ENCODE measurements at places on chromosomes 2 and 18.

GRCh38 chr2:60853531-60853930 is 27.8 kb upstream of the REL start:
- no peak for DNase-seq

GRCh38 chr2:179332903-179333302 is 68.3 kb upstream of the SESTD1 start:
- no peak for DNase-seq

GRCh38 chr2:131004446-131005209 is 88.6 kb downstream of the FAM168B start:
- no peak for DNase-seq

DNA sequence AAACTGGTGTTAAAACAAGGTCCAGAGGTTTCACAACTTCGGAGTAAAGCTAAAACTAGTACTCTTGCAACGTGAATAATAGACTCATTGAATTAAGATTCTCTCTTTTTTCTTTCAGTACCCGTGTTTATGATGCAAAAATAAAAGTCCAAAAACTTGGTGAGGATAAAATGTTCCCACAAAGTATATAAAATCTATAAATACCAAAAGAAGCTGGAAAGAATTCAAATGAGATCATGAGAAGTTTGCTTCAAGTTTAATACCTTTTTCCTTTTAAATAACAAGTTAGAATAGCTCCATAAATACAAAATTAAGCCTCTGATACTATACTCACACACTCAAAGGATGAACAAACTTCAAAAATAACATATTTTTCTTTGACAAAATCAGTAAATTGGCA is 34.0 kb downstream of the METTL4 start:
- no peak for DNase-seq

GRCh38 chr2:65023742-65024141 is 32.5 kb upstream of the CEP68 start:
- no peak for DNase-seq

DNA sequence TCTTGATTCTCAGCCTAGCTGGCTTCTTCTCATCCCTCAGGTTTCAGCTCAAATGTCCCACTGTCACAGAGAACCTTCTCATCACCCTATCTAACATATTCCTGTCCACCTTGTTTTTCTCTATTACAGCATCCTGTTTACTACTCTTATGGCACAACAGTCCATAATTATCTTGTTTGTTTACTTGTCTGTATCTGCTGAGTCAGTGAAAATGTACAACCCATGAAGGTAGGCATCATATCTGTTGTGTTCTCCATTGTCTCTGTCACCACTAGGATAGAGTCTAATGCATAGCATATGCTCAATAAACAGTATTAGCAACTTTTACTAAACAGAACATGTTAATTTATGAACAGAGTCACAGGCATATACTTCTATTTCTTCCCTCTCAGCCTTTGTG is 261.7 kb downstream of the ETAA1 start:
- no peak for DNase-seq

DNA sequence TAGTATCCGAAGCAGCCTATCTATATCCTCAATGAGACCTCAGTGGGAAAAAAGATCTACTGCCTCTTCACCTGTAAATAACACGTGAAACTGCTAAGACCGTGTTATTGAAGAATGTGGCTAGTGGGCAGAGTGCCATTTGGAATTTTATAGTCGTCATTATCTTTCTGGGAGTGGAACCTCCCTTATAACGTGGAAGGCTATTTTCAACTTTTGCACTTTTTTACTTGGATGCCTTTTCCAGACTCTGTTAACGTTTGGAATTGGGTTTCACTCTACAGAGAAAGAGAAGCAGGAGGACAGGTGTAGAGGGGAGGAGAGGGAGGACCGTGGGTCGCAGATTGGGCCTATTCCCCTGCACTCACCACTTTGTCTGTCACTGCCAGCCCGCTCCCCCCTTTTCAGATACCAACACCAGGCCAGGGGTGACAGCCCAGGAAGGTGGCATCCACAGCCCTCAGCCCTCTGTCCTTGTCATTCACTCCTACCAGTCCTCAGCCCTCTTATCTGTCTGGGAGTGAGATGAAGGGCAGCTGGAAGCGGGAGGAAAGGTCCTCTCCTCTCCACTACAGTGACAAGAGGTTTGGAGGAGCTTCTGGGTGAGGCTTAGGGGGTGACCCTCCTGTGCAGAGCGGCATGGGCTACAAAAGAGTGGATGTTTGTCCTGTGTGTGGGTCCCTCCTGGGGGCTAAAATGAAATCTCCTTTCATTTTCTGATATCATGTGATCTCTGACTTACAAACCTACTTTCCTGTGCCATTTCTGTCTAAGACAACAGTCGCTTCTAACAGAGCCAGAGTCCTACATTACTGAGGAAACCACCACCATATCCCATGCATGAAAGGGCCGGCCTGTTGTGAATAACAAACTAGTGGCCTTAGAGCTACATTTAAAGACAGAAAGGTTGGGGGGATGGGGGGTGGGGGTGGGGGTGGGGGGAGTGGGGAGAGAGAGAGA is 23.9 kb upstream of the CEP68 start:
- DNase-seq, result no peak

DNA sequence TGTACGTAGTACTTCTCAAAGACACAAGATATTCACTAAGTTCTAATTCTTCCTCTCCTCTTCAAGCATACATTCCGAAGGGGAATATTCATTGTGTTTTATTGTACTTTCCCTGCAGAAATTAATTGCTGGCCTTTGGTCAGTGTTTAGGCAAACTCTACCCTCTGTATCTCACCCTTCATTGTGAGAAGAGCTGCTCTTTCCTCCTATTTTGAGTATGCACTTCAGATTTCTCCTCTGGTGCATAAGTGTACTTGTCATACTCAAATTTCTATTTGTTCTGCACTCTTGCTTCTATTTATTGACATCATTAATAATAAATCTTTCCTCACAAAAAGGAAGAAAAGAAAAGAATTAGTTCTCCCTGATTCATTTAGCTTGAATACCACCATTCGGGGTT is 485.4 kb upstream of the SLC8A1 start:
- no peak for DNase-seq

DNA sequence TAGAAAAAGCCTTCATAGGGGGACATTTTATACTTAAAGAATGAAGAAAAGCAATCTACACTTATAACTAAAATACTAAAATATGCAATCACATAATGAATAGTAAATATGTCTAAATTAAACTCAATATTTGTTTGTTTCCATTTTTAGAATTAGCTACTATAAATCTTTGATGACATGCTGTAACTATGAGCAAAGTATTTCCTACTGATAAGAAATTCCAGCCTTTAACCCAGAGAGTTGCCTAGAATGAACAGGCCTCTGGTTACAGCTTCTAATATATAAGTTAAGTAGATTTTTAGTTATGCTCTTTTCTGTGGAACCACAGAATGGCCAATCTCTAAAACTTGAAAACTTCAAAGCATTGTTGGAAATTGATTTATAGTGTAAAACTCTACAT is 1465.6 kb upstream of the ZEB2 start:
- no peak for DNase-seq

DNA sequence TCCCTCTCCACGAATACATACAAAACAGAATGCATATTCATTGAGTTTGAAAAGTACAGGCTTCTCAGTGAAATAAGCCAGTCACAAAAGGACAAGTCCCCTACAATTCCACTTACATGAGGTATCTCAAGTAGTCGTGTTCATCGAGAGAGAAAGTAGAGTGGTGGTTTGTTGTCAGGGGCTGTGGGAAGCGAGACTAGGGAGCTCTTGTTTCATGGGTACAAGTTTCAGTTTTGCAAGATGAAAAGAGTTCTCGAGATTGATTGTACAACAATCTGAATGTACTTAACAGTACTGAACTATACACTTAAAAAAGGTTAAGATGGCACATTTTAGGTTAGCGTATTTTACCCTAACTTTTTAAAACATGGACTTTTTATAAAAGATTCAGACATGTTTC is 71.5 kb upstream of the TTC39C start:
- DNase-seq, result peak; percentile 33

DNA sequence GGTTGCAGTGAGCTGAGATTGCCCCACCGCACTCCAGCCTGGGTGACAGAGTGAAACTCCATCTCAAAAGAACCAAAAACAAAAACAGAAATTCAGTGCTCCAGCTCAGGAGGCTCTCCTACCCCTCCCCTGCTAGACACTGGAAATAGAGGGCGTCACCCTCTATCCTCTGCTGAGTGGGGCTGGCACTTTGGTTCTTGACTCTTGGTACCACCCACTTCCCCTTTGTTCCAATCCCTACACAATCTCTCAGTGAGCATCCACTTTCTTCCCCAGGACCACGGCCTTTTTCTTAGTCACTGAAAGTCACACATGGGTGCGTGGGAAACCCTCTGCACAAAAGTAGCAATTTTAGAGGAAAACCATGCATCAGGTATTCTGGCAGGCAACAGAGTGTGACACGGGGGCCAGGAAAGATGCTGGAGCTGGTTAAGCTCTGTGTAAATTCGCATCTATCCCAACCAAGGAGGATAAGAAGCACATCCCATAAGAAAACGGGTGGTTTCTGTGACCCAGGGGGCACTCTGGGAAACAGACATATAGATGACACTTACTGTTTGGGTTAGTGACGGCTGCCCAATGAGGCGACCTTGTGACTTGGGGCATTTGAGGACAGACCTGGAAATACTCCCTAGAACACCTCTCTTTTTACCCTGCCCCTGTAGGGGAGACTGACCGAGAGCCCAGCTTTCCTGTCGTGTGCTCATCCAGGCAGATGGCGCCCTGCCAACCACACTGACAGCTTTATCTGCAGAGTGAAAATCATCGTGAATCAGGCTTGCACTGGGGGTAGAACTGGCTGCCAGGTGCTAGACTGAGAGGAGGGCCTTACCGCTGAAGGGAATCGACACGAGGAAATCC is 7.7 kb downstream of the HJURP start:
- DNase-seq, result no peak

DNA sequence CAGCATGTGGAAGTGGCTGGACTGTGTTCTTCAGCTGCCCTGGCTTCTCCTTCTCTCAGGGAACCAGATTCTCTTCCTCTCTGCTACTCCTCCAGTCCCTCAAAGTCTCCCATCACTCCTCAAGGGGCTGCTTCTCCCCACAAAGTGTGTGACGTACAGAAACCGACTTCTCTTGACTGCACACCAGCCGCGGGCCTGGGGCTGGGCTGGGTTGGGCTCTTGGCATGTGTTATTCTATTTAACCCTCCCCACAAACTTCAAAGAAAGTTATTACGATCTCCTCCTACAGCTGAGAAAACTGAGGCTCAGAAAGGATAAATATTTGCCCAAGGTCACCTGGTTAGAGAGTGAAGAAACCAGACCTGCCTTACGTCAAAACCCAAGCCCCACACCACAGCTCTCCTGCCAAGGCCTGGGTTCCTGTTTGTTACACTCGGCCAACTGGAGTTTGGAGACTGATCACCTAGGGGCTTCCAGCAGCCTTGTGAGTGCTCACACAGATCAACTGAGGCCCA is 269.0 kb downstream of the TFCP2L1 start:
- no peak for DNase-seq

- DNase-seq, result no peak
These were observed 1.1 kb downstream of the TRAF3IP1 start for GRCh38 chr2:238321467-238321866.

DNA sequence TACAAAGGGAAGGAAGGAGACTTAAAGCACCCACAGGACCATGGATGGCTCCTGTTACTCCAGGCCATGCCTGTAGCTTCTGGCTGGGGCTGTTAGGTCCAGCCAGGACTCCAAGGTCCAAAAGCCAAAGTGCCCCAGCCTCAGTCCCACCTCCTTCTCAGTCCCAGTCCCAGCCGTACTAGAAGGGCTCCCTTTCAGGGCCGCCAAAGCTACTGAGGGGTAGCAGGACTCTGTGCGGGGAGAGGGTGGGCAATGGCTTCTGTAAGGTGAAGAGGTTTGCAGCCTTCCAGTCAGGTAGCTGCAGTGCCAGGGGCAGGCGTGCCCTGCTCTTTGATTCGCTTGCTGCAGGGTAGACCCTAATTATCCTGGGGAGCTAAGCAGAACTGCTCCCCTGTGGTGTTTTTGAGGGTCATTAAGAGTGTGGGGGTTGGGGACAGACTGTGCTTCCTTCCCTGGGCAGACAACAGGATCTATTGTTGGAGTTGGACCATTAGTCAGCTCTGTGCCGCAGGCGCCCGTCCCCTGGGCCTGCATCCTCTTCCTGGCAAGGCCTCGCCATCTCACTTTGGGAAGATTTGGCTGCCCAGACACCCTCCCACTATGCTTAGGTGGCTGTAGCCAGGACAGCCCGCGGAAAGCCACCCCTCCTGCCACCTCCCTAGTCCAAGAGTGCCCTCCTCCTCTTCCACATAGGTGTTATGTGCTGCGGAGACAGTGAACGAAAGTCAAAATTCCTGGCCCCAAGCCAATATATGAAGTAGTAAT is 118.8 kb downstream of the ZBTB7C start:
- no peak for DNase-seq

DNA sequence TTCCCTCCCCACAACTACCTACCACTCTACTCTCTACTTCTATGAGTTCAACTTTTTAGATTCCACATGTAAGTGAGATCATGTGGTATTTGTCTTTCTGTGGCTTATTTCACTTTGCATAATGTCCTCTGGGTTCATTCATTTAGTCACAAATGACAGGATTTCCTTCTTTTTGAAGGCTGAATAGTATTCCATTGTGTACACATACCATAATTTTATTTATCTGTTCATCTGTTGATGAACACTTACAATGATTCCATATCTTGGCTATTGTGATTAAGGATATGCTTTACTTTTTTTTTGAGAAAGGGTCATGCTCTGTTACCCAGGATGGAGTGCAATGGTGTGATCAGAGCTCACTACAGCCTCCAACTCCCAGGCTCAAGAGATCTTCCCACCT is 73.6 kb downstream of the ICA1L start:
- DNase-seq, result no peak

DNA sequence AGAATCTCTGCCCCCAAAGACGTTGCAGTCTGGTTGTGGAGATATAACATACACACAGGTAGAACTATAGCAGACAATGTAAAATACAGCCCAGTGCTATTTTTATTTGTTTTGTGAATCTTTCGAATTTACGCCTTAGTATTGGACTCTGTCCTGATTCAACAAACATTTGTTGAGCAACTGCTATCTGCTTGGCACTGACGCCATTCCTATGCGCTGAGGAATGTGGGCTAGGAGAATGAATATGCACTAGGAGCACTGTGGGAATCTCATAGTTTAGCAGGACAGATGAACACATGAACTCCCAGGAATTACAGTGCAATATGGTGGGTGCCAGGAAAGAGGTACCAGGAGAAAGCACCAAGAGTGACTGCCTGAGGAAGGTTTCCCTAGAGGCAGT is 181.7 kb upstream of the SIX3 start:
- DNase-seq, result no peak

DNA sequence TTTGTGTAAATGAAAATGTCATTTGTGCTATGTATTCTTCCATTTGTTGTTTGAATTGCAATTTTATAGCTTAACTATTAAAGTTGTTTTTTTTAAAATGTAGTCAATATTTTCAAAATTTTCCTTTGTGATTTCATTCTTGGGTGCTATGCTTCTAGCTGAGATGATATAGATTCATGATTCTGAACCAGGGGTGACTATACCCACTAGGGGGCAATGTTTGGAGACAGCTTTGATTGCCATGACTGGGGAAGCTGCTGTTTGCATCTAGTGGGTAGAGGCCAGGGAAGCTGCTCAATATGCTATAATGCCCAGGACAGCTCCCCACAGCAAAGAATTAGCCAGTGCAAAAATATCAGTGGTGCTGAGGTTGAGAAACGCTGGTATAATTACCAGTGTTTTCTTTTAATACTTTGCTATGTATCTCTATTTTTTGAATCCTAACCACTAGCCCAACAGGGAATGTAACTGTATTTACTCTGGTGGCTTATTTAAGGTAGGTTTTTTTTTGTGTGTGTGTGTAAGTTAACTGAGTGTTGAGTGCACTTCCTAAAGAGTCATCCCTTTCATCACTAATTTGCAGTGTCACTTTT is 99.7 kb downstream of the MEP1B start:
- no peak for DNase-seq

- DNase-seq, result no peak
These were observed 238.2 kb downstream of the TSN start for GRCh38 chr2:121993682-121994081.

Data from stimulated activated CD4-positive, alpha-beta T cell treated with anti-CD3 and anti-CD28 coated beads, Interleukin-4, amount 100 ng/mL, for 4 hours (primary cell).